ENCODE measurements at places on chromosomes 3 and 15.
A peak's percentile ranks its signal among the peaks of the same experiment; 100 is the strongest.

GRCh38 chr15:43220991-43221403, at the start of gene EPB42:
Gene EPB42, minus strand, starts transcription at chr15:43221018. Its CDS starts 193 bp downstream, at chr15:43220825.
- DNase-seq: no peak

DNA sequence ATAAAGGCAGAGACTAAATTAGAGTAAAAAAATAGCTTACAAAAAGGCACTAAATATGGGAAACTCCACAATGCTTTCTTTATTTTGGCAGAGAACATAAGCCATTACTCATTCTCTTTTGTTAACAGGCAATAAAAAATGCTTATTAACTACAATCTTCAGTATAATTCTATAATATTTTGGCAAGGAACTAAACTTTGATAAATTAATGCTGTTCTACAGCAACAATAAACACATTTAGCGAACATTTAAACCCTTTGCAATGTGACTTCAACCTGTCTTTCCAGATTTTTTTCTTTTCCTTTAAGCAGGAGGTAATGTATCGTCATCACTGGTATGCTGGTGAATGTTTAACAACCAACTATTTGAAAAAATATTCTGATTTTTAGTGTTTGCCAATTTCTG, 42.2 kb upstream of the POU1F1 start:
- DNase-seq: no peak

DNA sequence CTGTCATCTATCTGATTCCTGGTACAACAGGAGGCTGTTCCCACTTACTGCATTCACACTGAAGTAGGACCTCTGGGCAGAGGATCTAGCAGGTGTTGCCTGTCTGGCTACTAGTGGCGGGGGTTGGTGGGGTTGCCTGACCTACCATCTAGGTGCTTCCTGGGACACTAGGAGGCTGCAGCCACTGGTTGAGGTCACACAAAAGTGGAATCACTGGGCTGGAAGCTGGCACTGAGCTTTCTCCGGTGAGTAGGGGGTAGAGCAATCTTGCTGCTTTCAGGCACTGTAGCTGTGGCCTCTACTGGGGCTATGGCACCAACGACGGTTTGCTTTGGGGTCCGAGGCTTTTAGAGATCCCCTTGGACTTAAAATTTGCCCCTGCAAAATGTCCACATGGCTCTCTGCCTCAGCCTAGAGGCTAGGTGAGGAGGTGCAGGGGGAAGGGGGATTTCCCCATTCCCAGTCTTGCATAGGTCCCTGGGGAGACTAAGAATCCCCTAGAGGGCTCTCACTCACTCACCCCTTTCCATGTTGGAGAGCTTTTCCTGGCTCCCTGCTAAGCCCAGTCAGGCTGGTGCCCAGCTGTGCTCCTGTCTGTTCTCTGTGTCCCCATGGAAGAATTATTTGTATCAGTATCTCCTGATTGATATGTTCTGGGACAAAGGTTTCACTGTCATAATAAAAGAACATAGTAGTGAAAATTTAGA, 397.7 kb upstream of the EPHA6 start:
- DNase-seq: no peak

DNA sequence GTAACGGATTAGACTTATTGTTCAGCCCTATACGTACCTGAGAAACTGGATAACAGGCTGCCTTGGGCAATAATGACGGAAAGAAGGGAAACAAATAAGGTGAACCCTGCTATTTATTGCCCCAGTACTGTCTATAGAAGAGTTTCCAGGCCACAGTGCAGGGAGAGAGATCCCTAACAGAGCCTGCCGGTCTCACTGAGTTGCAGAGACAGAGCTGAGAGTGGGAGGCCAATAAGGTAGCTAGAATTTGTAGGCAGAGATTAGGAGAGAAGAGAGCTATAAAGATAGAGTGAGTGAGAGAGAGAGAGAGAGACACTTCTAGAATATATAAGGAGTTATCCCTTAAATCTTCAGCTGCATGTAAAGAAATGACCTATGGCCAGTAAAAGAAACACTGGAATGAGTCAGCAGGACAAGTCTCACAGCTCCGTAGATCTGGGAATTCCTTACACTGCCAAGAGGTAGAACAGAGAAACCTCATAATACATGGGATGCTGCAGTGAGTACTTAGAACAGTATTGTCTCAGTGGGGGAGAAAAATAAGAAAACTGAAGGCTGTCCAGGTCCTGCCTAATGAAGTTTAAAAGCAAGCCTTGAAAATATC, 51.8 kb downstream of the ST3GAL6 start:
- DNase-seq: no peak

- no peak for DNase-seq
Measured at GRCh38 chr15:80154336-80154735, 1.5 kb downstream of the FAH start.

- DNase-seq: no peak
Measured at GRCh38 chr3:51340013-51340829, 44.9 kb upstream of the MANF start.

DNA sequence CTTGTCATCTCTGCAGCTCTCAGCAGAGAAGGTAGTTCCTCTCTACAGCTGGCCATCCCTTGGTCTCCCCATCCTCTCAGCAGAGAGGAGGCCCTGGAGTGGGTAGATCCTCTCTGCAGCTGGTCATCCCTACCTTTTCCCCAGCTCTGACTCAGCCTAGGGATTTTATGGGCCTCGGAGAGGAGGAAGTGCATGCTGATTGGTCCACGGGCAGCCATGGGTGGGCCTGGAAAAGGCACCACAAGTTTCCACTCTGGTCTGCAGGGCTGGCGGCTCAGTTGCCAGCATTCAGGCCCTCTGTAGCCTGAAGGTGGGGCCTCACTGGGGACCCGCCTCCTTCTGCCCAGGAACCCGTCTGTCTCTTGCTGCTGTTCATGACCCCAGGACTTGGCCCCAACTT, 36.9 kb downstream of the NR1D2 start:
- no peak for DNase-seq

- DNase-seq: no peak
Measured at GRCh38 chr3:80087767-80088166, 320.0 kb upstream of the ROBO1 start.

- no peak for DNase-seq
Measured at GRCh38 chr15:76501726-76502125, 165.2 kb downstream of the ISL2 start.

DNA sequence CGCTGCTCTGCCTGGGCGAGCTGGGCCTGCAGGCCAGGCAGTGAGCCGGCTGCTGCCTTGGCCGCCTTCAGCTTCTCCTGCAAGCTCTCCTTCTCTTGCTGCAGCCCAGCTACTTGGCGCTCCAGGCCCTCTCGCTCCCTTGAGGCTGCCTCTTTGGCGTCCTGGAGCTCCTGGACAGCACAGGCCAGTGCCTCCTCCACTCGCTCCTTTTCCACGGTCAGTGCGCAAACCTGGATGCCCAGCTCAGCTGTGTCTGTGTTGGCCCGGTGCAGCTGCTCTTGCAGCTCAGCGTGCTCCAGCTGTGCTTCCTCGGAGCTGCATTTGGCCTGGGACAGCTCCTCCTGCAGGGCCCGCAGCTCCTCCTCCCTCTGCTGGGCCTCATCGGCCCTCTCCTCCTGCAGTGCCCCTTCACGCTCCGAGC, 23.1 kb downstream of the CXCR6 start:
- no peak for DNase-seq

GRCh38 chr3:152209060-152209459, 59.7 kb upstream of the MBNL1 start:
- DNase-seq: no peak

DNA sequence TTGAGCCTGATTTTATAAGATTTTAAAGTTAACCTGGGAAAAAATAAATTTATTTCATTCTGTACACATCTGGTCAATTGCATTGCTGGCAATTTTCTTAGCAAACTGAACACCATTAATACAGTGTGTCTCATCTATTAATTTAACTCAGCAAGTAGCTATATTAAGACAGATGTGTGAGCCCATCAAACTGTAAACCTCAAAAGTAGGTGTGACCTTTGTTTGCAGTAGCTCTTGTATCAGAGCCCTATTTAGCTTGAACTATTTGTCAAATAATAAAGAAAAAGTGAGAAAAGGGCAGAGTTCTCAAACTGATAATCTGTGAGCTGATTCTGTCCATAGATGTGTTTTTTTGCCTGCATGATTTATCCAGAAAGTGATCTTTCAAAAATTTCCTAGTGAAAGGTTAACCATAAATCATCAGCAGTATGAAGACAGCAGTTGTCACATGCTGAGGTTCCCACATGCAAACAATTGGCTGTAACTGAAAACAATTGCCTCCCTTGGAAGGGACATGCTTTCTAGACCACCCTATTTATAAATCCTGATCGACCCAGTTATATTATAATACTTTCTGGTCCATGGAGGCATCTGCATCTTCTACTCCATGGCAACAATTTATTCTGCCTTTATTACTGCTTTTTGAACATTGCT, 646.5 kb downstream of the NSUN3 start:
- no peak for DNase-seq

GRCh38 chr3:188824566-188824965, 347.2 kb upstream of the TPRG1 start:
- no peak for DNase-seq

DNA sequence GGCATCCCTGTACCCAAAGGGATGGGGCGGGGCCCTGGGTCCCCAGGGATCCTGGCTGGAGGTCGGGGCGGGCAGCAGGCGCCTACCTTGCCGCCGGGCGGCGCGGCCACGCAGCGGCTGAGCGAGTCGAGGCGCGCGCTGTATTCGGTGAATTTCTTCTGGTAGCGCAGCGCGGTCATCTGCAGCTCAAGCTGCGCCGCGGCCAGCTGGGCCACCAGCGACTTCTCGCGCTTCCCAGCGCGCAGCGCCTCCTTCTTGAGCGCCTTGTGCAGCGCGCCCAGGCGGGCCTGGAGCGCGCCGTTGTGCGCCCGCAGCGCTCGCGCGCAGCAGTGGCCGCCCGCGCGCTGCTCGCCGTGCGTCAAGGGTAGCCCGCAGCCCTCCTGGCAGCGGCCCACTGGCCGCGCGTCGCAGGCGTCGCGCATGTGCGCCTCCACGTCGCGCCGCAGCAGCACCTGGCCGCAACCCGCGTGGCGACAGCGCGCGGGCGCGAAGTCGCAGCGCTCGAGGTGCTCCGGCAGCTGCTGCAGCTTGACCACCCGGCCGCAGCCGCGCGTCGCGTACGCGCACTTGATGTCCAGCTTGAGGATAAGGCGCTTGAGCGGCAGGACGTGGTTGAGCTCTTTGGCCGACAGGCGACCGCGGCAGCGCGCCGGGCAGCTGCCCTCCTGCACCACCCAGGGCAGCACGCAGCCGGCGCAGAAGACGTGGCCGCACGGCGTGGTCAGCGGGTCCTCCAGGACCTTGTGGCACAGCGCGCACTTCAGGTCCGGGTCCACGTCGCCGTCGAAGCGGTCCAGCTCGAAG, 522 bp downstream of the PDZRN3 start:
- peak; percentile 32 for DNase-seq

DNA sequence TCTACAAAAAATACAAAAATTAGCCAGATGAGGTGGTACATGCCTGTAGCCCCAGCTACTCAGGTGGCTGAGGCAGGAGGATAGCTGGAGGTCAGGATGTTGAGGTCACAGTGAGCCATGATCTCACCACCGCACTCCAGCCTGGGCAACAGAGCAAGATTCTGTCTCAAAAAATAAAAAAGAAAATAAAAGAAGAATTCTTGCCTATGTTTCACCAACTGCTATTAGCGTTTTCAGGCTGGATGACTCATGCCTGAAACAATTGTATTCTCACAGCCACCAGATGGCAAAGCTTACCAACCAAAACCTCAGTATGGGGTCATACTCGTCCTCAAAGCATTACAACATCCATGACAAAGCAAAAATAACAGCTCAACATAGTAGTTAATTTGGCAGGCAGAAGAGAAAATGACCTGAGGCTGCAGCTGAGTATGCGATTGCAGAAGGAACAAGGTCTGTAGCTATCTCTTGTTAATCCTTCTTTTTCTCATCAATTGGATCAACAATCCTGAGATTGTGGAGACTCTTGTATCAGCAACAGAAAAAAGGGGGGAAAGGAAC, 52.2 kb downstream of the TP53BP1 start:
- DNase-seq: peak; percentile 89

- DNase-seq: no peak
Measured at GRCh38 chr3:110066206-110066605, 728.9 kb upstream of the DPPA4 start.

- no peak for DNase-seq
Measured at GRCh38 chr3:32991781-32992180, 40.3 kb downstream of the CCR4 start.

DNA sequence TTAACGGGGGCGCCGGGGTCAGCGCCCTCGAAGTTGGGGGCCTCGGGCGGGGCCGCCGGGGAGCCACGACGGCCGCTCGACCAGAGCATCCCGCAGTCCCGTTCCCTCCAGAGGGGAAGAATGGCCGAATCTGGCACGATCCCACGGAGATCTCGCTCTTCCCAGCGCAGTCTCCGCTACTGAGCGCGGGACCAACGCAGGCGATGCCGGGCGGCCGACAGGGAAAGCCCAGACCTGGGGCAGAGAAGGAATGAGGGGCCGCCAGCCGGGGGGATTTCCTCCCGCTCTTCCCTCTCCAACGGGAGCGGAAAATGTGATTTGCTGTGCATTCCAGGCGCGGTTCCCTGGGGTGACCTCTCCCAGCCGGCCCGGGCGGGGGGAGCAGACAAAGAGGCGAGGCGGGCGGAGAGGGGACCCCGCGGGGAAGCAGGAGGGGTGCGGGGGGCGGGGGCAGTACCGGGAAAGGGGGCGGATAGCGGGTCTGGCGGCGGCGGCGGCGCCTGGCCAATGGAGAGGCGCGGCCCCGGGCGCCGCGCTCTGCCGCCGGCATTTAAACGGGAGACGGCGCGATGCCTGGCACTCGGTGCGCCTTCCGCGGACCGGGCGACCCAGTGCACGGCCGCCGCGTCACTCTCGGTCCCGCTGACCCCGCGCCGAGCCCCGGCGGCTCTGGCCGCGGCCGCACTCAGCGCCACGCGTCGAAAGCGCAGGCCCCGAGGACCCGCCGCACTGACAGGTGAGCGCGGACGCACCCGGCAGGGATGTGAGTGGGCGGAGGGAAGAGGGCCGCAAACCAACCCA, at the start of gene GREM1:
GREM1 (plus strand) TSS at position 579 of the 801 bp plus-strand sequence. CDS start 12,687 bp downstream, outside the sequence.
- DNase-seq: peak; percentile 81

DNA sequence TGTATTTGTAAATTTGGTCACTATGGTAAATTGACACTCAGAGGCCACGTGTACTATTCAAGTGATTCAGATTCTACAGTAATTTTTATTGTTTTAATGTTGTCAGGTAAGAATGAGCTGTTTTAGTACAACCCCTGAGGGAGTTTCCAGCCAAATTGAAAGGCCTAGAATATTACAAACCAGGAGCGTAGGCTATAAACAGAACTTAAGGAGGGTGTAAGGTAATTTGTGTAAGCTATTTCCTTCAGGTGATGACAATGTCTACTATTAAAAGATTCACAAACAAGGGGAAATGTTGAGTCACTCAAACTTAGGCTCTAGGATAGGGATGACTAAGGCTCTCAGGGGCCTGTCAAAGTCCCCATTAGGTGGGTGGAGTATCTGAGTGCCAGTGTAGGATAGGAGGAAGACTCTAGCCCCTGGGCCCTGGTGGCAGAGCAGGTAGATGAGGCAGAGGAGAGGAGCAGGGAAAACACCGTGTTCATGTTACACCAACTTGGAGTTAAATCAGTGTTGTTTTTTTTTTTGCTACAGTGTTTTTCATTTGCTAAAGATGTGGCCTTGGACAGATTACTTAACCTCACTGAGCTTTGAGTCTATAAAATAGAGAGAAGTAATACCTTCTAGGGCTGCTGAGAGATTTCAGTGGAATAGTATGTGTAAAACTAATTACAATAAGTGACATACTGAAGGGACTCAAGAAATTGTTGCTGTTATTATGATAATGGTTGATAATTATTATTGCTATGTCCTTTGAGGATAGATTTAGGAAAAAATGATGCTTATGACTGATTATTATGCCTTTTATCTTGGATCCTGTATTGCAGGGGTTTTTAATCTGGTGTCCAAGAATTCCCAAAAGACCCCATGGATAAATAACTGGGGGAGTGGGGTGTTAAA, 10.3 kb downstream of the TM4SF1 start:
- no peak for DNase-seq
